ENCODE measurements at places on chromosomes 13 and 19.

DNA sequence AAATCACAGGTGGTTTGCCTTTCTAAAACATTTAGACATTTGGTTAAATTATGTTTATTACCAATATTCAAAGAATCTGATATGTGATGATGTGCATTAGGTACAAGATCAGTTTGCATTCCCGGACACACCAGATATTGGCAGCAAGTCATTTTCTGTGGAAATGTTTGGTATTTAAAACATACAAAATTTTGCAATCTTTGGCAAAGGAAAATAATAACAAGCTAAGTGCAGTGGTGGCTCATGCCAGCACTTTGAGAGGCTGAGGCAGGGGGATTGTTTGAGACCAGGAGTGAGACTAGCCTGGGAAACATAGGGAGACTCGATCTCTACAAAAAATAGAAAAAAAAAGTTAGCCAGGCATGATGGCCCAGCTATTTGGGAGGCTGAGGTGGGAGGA lies 29.1 kb upstream of the TSC22D1 start:
- DNase-seq: peak; percentile 88

DNA sequence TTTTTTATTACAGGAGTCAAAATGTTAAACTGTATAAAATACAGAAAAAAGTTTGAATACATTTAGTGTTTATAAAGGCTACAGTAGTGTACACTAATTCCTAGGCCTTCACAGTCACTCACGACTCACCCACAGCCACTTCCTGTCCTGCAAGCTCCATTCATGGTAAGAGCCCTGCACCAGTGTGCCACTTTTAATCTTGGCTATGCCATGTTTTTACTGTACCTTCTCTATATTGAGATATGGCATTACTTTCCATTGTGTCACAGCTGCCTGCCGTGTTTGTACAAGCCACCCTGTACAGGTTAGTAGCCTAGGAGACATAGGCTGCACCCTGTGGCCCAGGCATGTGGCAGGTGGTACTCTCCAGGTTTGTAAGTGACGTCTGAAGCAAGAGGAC lies 32.1 kb downstream of the C1QTNF9 start:
- DNase-seq: peak; percentile 34

DNA sequence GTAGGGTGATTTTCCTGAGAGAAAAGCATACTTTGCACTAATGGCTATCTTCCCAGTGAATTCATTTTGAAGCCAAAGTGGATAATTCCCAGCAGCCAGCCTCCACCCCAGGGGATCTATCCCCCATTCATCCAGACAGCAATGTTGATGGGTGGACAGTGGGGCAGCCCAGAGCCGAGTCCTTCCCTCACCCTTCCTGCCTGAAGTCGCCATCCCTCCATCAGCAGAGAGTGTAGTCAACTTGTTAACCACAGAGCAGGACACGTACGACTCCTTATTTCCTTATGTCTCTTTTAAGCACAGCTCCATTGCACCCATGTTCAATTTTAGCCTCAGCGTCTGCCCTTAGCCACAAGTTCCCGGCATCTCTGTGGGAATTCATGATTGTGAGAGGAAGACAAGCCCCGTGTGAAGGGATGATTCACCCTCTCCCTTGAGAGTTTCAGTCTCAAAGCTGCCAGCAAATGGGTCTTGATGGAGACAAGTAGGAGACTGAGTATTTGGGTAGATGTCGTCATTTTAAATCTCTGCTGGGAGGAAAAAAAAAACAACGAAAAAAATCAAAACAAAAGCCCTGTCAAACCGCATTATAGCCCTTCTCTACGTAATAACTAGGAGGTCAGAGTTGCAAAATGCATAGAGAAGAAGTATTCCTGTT lies 58.3 kb upstream of the MEDAG start:
- DNase-seq: peak; percentile 100

DNA sequence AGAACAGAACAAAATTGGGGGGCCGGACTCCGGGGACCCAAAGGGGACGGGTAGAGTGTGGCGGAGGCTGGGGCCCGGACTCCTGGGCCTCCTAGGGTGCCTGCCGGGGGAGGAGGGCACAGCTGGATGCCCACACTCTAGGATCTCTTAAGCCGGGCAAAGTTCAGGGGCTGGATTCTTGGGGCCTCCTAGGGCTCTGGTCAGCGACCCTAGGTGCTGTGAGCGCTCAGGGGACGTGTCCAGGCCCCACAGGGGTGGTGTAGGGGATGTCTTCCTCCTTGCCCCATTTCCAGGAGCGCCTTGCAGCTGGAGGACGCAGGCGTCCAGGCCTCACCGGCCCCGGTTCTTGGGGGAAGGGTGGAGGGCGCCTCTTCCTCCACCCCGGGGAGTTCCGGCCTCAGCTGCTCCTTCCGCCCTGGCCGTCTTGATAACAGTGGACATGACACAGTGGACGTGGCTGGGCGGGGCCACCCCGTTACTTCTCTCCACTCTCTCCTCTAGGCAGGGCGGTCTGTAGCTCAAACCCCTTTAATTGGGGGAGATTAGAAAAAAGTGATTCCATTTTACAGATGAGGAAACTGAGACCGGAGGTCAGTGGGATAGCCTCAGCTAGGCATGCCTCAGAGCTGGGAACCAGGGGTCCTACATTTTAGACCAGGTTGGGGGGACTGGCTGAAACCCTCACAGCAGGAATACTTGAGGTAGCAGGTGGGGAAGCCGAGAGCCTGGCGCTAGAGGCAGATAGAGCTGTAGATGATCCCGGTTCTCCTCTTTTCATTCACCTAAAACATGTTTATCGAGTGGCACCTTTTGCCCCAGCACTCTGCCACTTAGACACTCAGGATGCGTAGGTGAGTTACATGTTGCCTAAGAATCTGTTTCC lies 705 bp downstream of the STXBP2 start:
- DNase-seq: no peak

- peak; percentile 54 for DNase-seq
These were observed 1505.1 kb upstream of the SLC10A2 start for GRCh38 chr13:104571161-104571892.

DNA sequence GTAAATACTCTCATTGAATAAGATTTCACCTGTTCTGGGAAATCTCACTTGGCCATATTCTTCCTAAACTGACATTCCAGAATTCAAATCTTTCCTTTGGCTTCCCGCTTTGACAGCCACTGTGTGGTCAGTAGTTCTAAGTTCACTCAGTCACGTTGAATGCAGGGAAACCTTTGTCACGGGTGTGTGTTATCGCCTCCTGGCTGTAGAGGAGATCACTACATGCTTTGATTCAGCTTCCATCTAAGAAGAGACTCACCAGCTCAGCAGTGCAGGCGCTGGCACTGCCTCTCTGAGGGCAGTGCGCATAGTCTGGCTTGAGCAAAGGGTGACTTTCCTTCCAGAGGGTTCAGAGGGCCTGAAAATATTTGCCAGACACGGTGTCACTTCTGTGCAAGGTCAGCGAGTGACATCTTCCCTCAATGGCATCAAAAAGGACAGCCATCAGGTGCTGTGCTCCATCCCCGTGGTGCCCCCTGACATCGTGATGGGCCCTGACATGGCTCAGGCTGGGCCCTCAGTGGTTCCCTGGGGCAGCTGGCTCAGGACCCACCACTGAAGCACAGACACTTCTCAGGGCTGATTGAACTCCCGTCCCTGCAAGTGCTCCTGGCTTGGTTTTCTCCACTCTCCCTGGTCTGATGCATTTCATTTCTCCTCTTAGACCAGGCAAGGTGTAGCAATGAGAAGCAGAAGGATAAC lies 635.4 kb upstream of the ARGLU1 start:
- DNase-seq: peak; percentile 1

GRCh38 chr19:30512176-30513081 lies 140.2 kb downstream of the ZNF536 start:
- peak; percentile 29 for DNase-seq

DNA sequence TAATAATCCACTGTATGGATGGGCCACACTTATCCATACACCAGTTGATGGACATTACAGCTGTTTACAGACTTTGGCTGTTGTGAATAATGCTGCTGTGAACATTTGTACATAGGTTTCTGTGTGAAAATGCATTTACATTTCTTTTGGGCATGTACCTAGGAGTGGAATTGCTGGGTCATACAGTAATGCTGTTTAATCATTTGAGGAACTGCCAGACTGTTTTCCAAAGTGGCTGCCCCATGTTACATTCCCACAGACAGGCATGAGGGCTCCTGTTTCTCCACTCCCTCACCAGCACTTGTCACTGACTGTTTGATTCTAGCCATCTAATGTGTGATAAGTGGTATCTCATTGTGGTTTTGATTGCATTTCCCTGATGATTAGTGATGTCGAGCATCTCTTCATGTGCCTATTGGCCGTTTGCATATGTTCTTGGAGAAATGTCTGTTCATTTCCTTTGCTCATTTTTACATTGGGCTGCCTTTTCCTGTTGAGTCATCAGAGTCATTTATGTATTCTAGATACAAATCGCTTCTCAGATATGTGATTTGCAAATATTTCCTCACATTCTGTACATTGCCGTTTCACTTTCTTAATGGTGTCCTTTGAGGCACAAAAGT lies 12.8 kb downstream of the TMEM255B start:
- no peak for DNase-seq

GRCh38 chr13:89520468-89520867 lies 1827.0 kb upstream of the MIR17HG start:
- no peak for DNase-seq

GRCh38 chr13:21037656-21038055 lies 23.7 kb downstream of the LATS2 start:
- no peak for DNase-seq

GRCh38 chr13:40960716-40961115 lies 58.4 kb downstream of the ELF1 start:
- DNase-seq: no peak

- DNase-seq: no peak
These were observed 221.8 kb upstream of the UBL3 start for GRCh38 chr13:30071969-30072817.

DNA sequence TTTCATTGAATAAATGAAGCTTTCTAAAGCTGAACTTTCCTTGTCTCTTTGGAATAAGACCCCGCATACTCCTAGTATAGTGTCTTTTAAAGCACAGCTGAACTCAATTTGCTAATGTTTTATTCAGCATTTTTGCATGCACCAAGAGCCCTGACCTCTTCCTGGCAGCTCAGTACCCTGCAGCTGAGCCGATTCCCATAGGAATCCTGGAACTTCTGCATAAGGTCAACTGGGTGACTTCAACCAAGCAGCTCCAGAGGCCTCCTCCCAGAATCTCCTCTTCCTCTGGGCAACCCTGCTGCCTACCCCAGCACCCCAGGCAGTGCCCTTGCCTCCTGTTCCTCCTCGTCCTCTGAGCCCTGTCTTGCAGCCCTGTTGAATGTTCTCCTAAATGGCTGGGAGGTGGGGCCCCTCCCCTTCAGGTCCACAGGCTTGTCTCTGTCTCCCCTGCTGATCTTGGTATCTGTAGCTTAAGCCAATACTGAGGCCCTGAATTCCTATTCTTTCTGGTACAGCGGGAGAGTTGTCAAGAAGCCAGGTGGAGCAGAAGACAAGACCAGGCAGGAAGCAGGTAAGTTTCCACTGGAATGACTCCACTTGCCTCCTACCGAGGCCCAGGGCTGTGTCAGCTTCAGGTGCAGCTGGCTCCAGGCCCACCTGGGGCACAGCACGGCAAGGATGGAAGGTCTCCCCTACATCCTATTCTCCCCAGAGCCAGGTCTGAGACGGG lies 23.6 kb upstream of the CCDC124 start:
- DNase-seq: no peak

DNA sequence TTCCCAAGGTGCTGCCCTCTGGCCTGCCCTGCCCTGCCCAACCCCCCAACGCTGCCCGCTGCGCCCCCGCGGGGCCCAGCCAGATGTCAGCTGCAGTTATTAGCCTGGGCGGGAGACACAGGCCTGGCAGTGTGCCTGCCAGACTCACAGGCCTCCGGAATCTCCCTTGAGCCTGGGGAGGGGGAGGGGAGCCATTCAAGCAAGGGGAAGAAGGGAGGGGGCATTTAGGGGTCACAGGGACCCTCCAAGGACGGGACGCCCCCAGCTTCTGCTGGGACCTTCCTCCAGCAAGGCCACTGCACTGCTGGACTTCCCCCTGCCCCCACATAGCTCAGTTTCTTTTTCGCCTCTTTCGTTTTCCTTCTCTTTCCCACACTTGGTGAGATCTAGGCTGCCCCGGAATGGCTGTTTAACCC lies 2.6 kb upstream of the JUNB start:
- peak; percentile 72 for DNase-seq

DNA sequence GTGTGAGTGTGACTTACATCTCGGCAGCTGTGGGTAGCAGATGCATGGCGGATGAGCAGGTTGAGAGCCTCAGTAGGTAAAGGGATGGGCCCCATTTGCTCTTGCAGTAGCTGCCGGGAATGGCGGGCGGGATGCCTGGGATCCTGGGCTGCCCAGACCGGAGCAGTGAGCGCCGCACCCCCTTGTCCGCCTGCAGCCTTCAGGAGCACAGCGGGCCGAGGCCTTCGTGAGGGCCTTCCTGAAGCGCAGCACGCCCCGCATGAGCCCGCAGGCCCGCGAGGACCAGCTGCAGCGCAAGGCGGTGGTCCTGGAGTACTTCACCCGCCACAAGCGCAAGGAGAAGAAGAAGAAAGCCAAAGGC lies 4.1 kb downstream of the POP4 start:
- DNase-seq: no peak

GRCh38 chr19:491146-491741 lies 5.0 kb upstream of the MADCAM1 start:
- peak; percentile 12 for DNase-seq

- DNase-seq: peak; percentile 51
These were observed 21.1 kb downstream of the ZNF473 start for GRCh38 chr19:50046649-50047503.

GRCh38 chr13:50122455-50122854 lies 107.2 kb downstream of the KCNRG start:
- no peak for DNase-seq

DNA sequence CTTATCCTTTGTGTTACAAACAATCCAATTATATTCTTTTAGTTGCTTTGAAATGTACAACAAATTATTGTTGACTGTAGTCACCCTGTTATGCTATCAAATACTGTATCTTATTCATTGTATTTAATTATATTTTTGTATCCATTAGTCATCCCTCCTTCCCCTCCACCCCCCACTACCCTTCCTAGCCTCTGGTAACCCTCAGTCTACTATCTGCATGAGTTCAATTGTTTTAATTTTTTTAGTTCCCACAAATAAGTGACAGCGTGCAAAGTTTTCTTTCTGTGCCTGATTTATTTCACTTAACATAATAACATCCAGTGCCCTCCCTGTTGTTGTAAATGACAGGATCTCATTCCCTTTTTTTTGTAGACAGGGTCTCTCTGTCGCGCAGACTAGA lies 4.5 kb downstream of the SAE1 start:
- DNase-seq: no peak

Measured in AG10803 (cell line).